ENCODE measurements at places on chromosomes 3 and 15. TPM values are rescaled to one million over a fixed set of nuclear protein-coding genes. Genes with fewer than 3 reads are reported as not detected.

The THPO gene
- not detected for total RNA-seq

The CCR8 gene
- total RNA-seq: not detected

The ISLR gene
- 76.8 TPM for total RNA-seq

The DNAH12 gene
- 0.14 TPM for total RNA-seq

The HSPBAP1 gene
- total RNA-seq: 8.2 TPM

The TMEM266 gene
- not detected for total RNA-seq

The PP2D1 gene
- total RNA-seq: not detected

DNA sequence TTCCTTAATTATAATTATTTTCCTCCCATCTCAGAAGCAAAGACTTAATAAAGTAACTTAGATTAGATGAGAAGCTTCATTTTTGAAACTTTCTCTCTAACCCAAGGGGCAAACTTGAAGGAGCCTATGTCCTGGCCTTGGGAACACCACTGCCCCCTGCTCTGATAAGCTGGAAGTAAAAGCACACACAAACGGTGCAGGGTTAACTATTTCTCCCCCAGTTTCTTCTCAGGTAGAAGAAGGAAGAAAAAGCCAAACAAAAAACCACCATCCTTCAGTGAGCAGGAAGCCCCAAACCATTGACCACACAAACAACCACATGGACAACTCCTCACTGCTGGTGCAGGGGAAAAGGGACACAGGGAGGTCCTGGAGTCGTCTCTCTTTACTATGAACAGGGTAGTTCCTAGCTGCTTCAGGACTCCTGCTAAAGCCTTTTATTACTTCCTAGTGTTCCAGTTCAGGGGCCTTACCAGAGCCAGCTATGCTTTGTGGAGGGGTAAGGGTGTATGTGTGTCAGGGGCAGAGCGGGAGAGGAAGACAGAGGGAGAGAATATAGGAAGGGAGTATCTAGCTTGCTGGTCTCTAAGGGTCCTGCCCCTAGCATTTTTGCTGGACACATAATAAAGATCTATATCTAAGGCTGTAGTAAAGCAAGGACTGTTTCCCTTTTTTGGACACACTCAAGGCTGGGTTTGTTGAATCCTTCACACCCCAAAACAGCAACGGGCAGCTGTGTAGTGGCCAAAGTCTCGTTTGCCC, 94.0 kb upstream of the UMPS start:
- no peaks in the 10 kb centered on the region for H3K27me3 ChIP-seq
- no peak overlapping the region for H3K4me3 ChIP-seq
- no peaks in the 10 kb centered on the region for H3K4me1 ChIP-seq
- no peak overlapping the region for H3K27ac ChIP-seq
- DNase-seq: no peak
- peaks cover 45% of the 10 kb centered on the region for H3K36me3 ChIP-seq

- H3K4me1 ChIP-seq: no peaks in the 10 kb centered on the region
- H3K4me3 ChIP-seq: no peak overlapping the region
- no peak overlapping the region for H3K27ac ChIP-seq
- DNase-seq: no peak
Observed at GRCh38 chr3:114308377-114308776, 14.5 kb downstream of the TIGIT start.

- no peak overlapping the region for H3K27ac ChIP-seq
- no peaks in the 10 kb centered on the region for H3K4me1 ChIP-seq
- DNase-seq: no peak
- no peaks in the 10 kb centered on the region for H3K36me3 ChIP-seq
- no peaks in the 10 kb centered on the region for H3K27me3 ChIP-seq
Observed at GRCh38 chr3:32660634-32661033, 24.4 kb upstream of the CNOT10 start.

- H3K4me3 ChIP-seq: no peak overlapping the region
- H3K27ac ChIP-seq: no peak overlapping the region
- H3K27me3 ChIP-seq: no peaks in the 10 kb centered on the region
- H3K36me3 ChIP-seq: peaks cover 35% of the 10 kb centered on the region
Observed at GRCh38 chr15:42191610-42192346, 16.3 kb downstream of the VPS39 start.

- no peak for DNase-seq
- no peak overlapping the region for H3K4me3 ChIP-seq
- H3K27ac ChIP-seq: no peak overlapping the region
- H3K27me3 ChIP-seq: no peaks in the 10 kb centered on the region
- no peaks in the 10 kb centered on the region for H3K36me3 ChIP-seq
- H3K4me1 ChIP-seq: no peaks in the 10 kb centered on the region
Observed at GRCh38 chr3:122668930-122669730, 11.5 kb upstream of the PARP14 start.

DNA sequence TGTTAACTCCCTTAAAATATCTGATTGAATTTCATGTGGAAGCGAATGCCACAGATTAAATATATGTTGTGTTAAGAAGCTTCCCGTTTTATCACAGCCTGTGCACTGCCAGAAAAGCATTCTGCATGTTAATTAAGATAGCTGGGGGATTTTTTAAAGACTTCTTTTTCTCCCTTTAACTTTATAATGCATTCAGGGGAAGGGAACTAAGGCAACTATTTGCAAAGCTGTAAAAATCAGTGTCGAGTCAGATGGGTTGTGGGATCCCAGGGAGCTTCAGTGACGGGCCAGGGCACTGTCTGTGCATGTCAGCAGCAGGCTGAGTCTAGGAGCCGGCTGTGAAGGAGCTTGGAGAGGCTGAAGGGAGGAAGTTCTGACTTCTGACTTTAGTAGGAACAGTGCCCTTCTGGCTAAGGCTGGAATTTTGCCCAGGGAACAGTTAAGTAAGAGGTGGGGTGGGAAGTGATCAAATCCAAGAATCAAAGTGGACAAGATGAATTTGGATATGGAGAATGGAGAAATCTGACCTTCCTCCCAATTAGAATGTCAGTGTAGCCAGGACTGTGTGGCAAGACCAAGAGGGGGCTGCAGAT, 77.7 kb downstream of the ABHD5 start:
- DNase-seq: no peak
- H3K36me3 ChIP-seq: no peaks in the 10 kb centered on the region
- no peaks in the 10 kb centered on the region for H3K27me3 ChIP-seq
- no peak overlapping the region for H3K4me3 ChIP-seq

GRCh38 chr15:28021281-28022039, 77.7 kb downstream of the OCA2 start:
- peak; percentile 33 for DNase-seq
- H3K4me3 ChIP-seq: no peak overlapping the region
- no peaks in the 10 kb centered on the region for H3K4me1 ChIP-seq
- no peaks in the 10 kb centered on the region for H3K36me3 ChIP-seq
- no peak overlapping the region for H3K27ac ChIP-seq
- H3K27me3 ChIP-seq: no peaks in the 10 kb centered on the region

DNA sequence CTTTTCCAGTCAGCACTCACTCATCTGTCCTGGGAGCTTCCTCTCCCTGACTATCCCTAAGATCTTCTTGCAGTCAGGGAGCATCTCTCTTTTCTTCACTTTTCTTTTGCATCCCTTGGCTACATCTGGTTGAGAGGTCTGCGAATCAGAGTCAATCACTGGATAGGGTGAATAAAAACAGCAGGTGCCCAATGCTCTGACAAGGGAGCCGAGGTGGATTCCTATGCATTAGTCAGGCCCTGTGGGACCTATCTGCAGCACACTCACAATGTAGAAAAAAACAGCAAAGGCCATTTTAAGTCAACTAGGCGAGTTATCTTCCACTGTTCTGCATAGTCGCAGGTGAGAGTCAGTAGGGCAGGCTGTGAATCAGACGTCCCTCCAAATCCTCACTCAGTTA, 35.5 kb downstream of the DZIP1L start:
- no peak overlapping the region for H3K4me3 ChIP-seq
- no peak for DNase-seq
- no peak overlapping the region for H3K27ac ChIP-seq

GRCh38 chr3:181660337-181660736, 51.4 kb upstream of the SOX2 start:
- no peaks in the 10 kb centered on the region for H3K4me1 ChIP-seq
- DNase-seq: no peak

- no peak for DNase-seq
- no peaks in the 10 kb centered on the region for H3K4me1 ChIP-seq
- no peaks in the 10 kb centered on the region for H3K36me3 ChIP-seq
- no peaks in the 10 kb centered on the region for H3K27me3 ChIP-seq
- no peak overlapping the region for H3K4me3 ChIP-seq
Observed at GRCh38 chr15:96747291-96747690, 416.8 kb downstream of the NR2F2 start.

- no peak overlapping the region for H3K4me3 ChIP-seq
- no peaks in the 10 kb centered on the region for H3K36me3 ChIP-seq
- no peak for DNase-seq
- no peak overlapping the region for H3K27ac ChIP-seq
- peaks cover 16% of the 10 kb centered on the region for H3K4me1 ChIP-seq
- H3K27me3 ChIP-seq: no peaks in the 10 kb centered on the region
Observed at GRCh38 chr15:43091859-43092258, 14.0 kb downstream of the UBR1 start.
